AG10803 (cell line): ENCODE measurements at places on chromosomes 3 and 15.

GRCh38 chr15:90644952-90645725 is 72.0 kb upstream of the BLM start:
- DNase-seq: no peak

GRCh38 chr15:55741833-55742497 is 987 bp downstream of the PRTG start:
- no peak for DNase-seq

DNA sequence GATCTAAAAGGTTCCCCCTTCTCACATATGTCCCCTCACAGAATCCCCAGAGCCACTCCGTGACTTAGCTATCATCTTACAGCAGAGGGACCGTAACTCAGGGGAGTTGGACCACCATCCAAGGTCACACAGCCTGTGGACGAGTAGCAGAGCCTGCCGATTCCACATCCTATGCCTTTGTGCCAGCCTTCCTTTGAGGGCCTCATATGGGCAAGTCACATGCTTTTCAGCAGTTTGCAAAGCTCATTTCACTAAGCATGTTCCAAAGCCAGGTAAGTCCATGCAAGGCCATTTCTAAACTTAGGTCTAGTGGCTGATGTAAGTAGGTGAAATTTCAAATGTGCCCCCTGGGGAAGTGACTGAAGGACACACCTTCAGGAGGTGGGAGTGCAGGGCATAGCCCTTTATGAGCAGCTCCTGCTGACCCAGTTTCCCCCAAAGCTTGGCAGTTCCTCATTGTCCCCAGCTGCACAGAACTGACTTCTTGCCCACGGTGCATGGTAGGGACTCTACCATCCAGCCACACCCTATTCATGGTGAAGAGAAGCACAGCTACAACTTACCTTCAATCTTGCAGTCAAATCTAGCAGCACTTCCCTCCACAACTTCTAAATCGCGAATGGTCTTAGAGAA is 33.3 kb upstream of the HACD2 start:
- DNase-seq: no peak

DNA sequence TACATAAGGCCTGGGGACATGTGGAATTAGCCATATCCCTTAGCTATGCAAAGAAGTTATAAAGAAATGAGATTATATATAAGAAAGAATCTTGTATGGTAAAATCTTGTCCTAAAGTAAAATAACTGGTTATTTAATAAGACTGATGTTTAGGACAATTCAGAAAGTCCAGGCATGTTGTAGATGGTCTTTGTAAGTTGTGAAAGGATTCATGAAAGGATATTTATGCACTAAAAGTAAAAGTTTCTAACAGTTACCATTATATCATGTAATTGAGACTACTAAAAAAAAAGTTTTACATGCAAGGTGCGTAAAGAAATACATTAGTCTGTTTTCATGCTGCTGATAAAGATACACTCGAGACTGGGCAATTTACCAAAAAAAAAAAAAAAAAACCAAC is 146.3 kb downstream of the FMN1 start:
- no peak for DNase-seq

GRCh38 chr3:42434777-42435380 is 24.5 kb upstream of the LYZL4 start:
- DNase-seq: no peak

GRCh38 chr3:143413372-143413771 is 293.8 kb downstream of the CHST2 start:
- DNase-seq: no peak

DNA sequence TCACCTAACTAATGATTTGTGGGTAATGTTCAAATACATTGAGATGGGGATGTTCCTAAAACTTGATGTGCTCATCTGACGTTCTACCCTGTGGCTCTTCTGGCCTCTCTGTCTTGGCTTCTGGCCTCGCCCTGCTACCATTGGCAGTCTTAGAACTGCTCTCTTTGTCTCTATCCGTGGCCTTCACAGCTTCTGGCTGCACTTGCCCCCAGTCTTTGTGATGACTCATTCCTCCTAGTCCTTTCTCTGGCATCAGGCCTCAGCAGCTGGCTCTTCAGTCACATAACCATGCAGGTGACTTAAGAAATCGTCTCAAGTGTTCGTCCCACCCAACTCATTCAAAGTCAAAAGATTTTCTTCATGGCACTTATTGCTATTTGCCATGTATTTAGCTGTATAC is 188.1 kb downstream of the BBX start:
- peak; percentile 27 for DNase-seq

- DNase-seq: no peak
These were observed 21.7 kb downstream of the PXYLP1 start for GRCh38 chr3:141253326-141253725.

DNA sequence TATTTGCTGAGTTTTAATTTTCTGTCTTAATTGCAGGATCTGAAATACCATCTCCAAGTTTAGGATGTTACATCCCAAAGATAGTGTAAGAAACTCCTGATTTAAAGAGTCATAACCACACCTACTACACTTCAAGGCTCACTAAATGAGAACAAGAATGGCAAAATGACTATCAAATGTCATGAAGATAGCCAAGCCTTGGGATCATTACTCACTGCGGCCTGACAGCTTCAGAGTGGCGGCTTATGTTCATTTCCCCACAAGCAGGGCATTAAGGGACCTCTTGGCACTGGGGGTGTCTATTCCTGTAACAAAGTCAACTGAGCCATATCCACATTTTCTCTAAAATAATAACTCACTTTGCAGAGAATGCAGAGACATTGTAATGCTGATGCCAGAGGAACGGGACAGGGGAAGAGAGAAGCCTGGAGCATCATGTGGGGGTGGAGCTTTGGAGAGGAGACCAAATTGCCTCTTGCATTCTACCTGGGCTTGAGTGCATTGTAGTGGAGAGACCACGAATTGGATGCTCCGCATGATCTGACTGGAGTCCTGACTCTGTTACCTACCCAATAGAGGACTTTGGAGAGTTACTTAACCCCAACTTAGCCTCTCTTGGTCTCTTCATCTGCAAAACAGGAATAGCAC is 219.2 kb downstream of the OPA1 start:
- DNase-seq: no peak

GRCh38 chr3:111366515-111366914 is 175.5 kb upstream of the CD96 start:
- no peak for DNase-seq

- DNase-seq: no peak
These were observed 281.3 kb upstream of the UMPS start for GRCh38 chr3:124448954-124449353.

- peak; percentile 81 for DNase-seq
These were observed 12.8 kb downstream of the LXN start for GRCh38 chr3:158659454-158660237.

- DNase-seq: no peak
These were observed 18.3 kb downstream of the P2RY1 start for GRCh38 chr3:152853196-152853595.

DNA sequence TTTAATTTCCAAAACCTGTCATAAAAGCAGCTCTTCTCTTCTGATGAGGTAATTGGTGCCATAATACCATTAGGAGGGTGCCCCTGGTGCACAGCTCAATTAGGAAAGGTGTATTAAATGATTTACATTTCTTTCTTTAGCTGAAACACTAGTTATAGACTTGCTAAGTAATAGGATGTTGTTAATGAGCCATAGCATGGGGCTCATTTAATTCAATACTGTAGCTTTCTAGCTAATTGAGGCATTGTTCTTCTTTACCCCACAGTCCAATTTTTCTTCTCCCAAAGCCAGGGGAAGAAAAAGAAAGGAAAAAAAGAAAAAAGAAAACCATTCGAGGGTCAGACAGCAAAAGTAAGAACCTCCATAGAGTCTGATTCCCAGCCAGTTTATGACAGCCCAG is 164.0 kb upstream of the HES1 start:
- no peak for DNase-seq

- peak; percentile 47 for DNase-seq
These were observed 1.2 kb downstream of the IGDCC4 start for GRCh38 chr15:65421360-65422215.

- DNase-seq: no peak
These were observed 209.5 kb downstream of the MAGI1 start for GRCh38 chr3:65829228-65829627.

- no peak for DNase-seq
These were observed 35.0 kb downstream of the RIOX2 start for GRCh38 chr3:97937205-97937604.

- peak; percentile 32 for DNase-seq
These were observed 705.5 kb downstream of the DIPK2A start for GRCh38 chr3:144677103-144677502.

GRCh38 chr15:69224383-69224782 is 63.9 kb downstream of the GLCE start:
- no peak for DNase-seq

DNA sequence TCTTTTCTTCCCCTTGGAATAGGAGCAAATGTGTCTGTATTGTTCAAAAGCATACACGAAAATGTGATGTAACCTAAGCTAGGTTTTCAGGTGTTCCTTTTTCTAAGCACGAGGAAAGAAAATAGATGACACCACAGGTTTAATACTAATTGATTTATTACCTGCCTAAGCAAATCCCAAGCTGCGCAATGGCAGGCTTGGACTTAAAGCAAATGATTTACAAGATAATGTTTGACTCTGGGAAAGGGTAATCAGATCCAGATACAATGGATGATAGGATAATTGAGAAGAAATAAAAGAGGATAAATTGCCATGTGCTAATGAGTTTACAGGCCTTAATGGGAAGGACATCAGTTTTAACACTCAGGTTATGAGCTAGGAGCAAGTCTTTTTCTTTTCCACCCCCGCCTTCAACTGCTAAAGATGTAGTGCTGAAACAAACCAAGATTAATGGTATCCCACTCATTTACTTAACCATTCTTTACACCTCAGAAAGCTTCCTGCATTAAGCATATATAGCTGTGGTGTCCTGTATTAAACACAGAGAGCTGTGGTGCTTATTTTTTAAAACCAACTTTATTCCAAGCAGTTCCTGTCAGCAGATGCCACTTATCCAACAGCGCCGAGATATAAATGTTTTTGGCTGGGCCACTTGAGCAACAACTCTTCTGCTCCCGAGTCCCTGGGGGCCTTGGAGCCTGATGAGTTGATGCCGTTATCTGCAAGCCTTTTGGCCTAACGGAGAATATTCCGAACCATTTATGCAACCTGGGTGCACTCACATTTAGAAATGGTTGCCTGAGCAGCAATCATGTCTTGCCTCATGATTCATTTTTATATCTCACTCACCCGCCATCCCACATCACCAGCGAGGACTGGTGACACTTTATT is 205.5 kb downstream of the MECOM start:
- DNase-seq: no peak

DNA sequence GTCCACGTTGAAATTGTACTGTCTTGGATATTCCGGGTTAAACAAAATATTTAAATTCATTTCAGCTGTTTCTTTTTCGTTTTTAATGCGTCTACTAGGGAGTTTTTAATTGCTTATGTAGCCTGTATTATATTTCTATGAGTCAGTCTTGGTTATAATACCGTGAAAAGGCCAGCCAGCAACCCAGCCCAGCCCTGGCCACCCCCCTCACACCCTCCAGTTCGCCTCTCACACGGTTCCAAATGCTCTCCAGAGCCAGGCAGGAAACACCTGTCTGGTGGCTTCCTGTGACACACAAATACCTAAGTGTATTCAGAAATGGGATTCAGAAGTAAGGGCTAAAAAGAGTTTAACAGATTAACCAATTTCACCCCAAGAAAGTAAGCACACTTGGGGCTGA is 4.4 kb downstream of the SH3BP5 start:
- DNase-seq: no peak

GRCh38 chr15:70248116-70249025 is 150.7 kb upstream of the TLE3 start:
- DNase-seq: no peak

DNA sequence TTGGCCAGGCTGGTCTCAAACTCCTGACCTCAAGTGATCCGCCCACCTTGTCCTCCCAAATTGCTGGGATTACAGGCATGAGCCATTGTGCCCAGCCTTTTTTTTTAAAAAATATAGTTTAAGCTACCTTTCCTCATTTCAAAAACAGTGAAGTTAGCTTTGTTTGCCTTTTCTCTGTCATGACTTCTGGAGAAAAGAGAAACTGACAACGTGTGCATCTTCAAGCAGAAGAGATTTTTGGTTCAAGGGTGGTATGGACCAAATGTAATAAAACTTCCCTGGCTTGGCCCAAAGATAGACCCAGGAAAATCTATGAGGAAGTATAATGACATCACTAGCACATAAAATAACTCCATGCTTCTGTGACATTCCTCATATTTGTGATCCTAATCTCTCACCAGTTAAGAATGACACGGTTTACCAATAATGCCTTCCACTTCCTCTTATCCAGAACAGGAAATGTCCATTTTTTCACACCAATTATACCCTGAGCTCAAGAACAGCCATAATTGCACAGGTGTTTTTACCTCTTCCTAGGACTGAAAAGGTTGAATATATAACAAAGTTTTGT is 781.2 kb upstream of the NR2F2 start:
- DNase-seq: no peak
